ENCODE measurements at places on chromosomes 7 and 10. TPM values are rescaled to one million over a fixed set of nuclear protein-coding genes. Genes with fewer than 3 reads are reported as not detected.
A peak's percentile ranks its signal among the peaks of the same experiment; 100 is the strongest.

The HOXA10 gene
- 1.1 TPM for total RNA-seq

DNA sequence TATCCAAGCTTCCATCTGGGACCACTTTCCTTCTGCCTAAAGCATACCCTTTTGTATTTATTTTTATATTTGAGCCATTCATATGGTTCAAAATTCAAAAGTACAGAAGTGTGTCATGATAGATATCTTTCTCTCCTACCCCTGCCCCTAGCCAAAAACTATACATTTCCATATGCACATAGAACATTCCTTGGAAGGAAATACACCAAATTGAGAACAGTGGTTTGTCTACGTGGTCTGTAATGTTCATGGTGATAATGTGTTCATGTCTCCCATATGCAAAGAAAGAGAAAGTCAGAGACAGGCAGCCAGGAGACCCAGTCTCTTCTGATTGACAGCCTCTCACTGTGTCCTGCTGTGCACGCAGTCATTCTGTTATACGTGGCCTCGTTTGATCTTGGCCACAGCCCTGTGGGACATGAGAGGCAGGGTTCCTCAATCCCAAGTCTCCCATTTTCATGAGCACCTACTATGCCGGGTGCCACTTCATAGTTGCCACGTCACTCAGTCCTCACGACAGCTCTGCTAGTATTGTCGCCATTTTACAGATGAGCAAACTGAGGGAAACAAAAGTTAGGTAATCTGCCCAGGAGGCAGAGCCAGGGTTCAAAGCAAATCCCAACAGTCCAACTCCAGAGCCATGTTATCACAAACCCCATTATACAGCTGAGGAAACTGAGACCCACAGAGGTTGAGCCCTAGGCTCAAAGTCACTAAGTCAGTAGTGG lies 8.0 kb upstream of the CDH23 start:
- no peak for ATAC-seq

The FRG2B gene
- total RNA-seq: not detected

DNA sequence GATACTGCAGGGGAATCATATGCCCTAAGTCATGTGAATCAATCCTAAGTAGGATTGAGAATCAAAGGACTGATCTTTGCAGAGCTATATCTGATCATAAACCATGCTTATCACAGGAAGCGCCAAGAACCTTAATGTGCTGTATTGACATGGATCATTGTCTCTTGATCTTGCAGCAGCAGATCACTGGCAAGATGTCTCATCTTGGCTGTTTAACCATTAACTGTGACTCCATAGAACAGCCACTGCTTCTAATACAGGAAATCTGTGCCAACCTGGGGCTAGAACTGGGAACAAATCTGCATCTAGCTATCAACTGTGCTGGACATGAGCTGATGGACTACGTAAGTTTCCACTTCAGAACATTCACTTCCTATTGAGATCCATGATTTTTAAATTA lies 21.6 kb downstream of the ENO4 start:
- ATAC-seq: no peak

The CPXM2 gene
- 3.3 TPM for total RNA-seq

GRCh38 chr10:53111529-53111928 lies 338.9 kb upstream of the MBL2 start:
- ATAC-seq: no peak

The HKDC1 gene
- 0.04 TPM for total RNA-seq

The CHST3 gene
- total RNA-seq: 9.0 TPM

DNA sequence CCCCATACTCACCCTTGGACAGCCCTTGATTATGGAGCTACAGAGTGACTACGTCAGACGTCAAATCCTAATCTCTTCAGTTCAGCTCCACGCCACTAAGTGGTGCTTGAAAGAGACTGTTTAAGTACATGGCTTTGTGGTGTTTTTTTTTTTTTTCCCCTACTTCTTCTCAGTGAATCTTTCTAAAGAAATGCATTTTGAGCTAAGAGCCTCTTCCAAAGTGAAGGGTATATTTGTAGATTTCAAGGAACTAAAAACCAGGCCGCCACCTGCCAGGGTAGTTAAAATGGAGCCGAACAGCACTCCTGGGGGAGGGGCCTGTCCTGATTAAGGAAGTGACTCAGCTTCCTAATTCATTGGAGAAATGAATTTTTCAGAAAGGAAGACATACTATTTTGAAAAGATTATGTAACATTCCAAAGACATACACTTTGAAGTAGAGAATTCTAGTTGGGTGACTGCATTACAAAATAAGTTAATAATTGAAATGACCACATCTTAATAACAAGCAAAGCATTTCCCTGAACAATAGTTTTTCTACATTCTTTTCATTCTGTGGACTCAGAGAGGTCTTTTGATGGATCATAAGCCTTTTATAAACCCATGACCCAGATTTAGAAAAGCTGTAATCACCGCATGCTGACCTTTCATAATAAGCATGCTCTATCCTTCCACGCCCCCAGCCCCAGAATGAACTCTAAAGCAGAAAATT lies 20.6 kb upstream of the VPS41 start:
- no peak for ATAC-seq

The PNLIP gene
- not detected for total RNA-seq

DNA sequence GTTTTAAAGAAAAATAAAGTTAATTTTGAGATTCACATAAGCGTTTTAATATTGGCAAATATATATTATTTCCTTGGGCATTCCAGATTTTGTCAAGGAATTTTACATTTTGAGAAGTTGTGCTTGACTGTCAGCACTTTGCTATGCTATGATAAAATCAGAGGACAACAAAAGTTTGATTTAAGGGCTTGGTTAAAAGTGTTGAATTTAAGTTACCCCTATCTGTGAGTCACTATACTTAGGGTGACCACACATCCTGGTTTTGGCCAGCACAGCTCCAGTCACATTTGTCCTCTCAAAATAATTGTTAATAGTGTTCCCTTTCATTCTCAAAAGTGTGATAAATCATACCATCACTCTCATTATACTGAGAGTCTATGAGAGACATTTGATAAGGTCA lies 34.2 kb upstream of the ANK3 start:
- ATAC-seq: no peak

DNA sequence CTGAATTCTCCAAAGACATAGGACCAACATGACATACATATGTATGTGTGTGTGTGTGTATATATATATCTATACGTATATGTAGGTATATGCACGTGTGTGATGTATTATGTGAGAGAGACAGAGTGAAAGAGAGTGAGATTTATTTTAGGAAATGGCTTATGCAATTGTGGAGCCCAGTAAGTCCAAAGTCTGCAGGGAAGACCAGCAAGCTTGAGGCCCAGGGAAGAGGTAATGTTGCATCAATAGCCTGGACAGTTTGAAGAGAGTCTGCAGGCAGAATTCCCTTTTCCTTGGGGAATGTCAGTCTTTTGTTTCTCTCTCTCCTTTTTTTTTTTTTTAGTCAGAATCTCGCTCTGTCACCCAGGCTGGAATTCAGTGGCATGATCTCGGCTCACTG lies 33.0 kb upstream of the CARD11 start:
- ATAC-seq: no peak

- peak; percentile 47 for ATAC-seq
Observed at GRCh38 chr10:97640868-97641811, 669 bp downstream of the PI4K2A start.

All from esophagus mucosa (tissue), 1 donor.